ENCODE measurements at places on chromosomes 7 and 10.

GRCh38 chr10:19708031-19708430 is 108.2 kb upstream of the PLXDC2 start:
- DNase-seq, result no peak

DNA sequence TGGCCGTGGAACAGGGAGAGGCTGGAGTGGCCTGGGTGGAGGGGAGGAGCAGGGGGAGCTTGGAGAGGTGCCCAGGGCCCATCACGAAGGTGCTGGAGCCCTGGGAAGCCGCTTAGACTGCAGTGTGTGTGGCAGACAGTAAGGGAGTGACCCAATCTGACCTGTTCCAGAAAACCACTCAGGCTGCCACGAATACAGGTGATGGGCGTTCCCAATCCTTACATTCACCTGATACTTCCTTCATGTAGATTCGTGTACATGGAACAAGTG is 161.7 kb downstream of the SVIL start:
- DNase-seq, result no peak

DNA sequence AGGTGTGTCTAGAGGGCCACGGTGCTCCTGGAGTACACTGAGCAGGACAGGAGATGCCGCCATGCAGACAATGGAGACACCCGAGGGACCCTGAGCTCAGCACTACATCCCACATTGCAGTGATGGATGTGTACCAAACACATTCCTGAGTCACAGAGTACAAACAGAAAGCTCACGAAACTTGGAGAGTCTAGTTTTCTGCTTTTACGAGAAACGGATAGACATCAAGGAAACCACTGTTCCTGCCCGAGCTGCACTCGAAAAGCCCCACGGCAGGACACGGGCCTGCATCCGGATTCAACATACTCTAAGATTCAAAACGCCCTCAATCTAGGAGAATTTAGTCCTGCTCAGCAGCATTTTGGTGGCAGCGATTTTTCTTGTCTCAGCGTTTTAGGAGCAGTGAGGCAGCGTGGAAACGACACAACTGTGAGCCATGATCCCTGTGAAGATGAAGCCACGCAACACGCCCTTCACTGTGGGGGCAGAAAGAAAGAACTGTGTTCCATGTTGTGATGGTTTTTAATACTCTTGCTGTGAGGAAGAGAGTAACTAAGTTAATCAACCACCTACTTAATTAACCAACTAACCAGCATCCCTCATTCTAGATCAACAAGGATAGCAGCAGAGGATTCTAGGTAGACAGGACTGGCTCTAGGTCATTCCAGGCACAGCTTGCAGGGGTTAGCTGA is 3.2 kb downstream of the TNS3 start:
- DNase-seq, result no peak

GRCh38 chr10:78301891-78302738 is 268.5 kb downstream of the RPS24 start:
- no peak for DNase-seq

- DNase-seq, result no peak
These were observed 493.5 kb downstream of the DNAJB6 start for GRCh38 chr7:157830331-157830730.

Data from thymus (tissue), 14 donors.